Stimulated activated CD8-positive, alpha-beta memory T cell treated with anti-CD3 and anti-CD28 coated beads, Interleukin-12 subunit alpha, Interleukin-12 subunit beta, amount 100 ng/mL, for 4 hours (primary cell): ENCODE measurements at places on chromosomes 12 and 14.

GRCh38 chr14:61322011-61322798 lies 826 bp downstream of the PRKCH start:
- DNase-seq: no peak

DNA sequence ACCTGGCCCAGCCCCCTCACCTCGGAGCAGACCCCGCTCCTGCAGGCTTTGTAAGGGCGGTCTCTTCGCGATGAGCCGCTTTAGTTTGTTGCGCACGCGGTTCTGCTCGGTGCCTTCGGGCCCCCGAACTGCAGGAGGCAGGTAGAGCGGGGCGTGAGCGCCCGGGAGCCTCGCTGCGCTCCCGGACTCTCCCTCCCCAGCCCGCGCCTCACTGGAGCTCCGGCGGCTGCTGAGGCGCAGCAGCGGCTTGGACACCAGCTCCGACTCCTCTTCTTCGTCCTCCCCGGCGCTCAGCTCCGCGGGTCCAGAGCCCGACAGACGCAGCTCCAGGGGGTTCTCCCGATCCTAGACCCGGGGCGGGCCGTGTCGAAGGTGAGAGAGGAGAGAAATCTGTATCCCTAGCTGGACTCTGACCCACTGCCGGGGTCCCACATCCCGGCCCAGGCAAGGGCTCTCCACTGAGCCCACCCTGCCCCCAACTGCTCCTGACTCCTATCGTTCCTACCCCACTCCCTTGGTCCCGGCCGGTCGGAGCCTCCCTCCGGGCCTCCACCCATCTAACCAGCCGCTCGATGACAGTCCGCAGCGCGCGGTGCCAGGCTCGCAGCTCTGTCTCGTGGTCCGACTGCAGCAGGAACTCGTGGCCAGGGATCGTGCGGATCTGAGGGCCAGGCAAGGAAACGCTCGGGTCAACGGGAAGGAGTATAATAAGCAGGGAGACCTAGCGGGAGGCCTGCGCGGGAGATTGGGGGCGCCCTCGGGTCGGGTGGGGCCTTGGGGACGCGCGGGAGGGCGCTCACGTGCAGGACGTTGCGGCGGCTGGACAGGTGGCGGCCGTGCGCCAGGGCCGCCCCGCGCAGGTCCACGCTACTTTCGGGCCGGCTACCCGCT lies 4.2 kb downstream of the ARHGAP9 start:
- DNase-seq: no peak

GRCh38 chr14:37223947-37224474 lies 26.3 kb downstream of the MIPOL1 start:
- no peak for DNase-seq

- DNase-seq: no peak
Observed at GRCh38 chr14:83147006-83147405, 1613.4 kb upstream of the SEL1L start.

GRCh38 chr14:59347511-59347900 lies 117.7 kb downstream of the GPR135 start:
- no peak for DNase-seq

GRCh38 chr12:124111006-124111405 lies 138.0 kb downstream of the ZNF664 start:
- no peak for DNase-seq

DNA sequence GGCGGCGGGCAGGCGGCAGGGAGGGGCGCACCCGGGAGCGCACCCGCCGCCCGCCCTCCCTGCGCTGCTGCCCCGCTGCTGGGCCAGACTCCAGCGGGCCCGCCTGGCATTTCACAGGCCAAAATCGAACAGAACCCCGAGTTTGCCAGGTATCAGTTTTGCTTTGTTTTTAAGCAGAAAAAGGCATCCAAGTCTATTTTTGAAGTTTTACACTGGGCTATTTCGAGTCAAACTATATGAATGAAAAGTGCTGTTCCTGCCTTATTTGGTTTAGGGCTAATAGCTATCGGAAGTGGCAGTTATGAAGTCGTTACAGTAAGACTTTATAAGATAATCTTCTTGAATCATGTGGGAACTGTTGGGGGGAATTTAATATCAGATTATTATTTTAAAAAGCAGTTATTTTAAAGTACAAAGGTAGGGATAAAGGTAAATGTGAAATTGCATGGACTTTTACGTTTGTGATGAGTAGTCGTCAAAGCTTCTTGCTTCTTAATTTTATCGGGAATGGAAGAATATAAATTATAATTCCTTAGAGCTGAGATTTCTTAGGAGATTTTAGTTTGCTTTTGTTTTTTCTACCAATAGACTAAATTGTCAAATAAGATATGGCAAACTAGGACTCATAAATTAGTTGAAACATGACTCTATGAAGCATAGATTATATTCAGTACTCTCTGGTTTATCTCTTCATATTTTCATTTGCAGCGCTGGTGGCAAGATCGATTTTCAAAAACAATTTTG lies 1.1 kb downstream of the MSRB3 start:
- DNase-seq: no peak

DNA sequence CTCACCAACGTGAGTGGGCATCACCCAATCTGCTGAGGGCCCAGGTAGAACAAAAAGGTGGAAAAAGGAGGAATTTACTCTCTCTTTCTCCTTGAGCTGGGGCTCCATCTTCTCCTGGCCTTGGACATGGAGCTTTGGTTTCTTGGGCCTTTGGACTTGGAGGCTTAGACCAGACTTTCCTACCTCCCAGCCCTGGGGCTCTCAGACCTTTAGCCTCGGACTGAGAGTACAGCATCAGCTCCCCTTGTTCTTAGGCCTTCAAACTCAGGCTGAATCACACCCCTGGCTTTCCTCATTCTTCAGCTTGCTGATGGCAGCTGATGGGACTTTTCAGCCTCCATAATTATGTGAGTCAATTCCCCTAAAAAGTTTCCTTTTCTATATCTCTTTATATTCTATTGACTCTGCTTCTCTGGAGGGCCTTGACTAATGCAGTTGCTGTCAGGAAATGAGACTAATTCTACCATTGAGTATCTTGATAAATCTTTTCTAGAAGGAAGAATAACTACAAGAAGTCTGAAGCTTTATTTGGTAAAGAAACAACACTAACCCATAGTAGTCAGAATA lies 15.9 kb upstream of the CLEC4E start:
- no peak for DNase-seq

DNA sequence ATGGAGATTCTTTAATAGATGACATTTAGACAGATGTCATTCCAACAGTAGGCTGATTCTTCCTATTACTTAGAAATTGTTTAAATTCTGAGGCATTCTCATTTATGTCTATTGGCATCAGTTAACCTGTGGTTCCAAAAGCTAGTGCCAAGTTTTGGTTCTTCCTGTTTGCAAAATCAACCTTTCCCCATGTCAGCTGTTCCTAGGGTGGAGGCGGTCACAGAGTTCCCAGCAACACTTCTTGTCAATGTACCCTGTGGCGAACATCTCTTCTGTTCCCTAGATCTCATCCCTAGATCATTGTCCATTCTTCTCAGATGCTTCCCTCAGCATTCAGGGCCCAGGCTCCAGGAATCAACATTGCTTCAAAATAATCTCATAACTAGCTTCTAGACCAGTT lies 140.9 kb downstream of the PHLDA1 start:
- DNase-seq: no peak

- no peak for DNase-seq
Observed at GRCh38 chr14:104642540-104642868, 37.9 kb upstream of the TMEM179 start.

- DNase-seq: no peak
Observed at GRCh38 chr12:49187184-49187583, 1.7 kb downstream of the TUBA1A start.

DNA sequence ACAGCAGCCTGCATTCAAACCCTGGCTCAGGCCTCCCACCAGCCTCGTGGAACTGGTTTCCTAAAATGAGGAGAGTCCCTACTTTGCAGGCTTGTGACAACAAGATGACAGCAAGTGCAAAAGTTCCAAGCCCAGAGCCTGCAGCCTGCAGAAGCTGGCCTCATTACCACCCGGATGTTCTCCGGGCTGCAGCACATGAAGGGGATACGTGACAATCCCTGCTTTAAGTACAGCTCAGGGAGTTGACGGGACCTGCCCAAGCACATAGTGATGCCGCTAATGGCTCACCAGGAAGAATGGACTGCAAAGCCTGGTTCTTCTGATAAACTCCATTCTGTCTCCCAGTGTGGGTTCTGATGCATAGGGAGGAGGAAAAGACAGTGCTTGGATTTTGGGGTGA lies 15.0 kb downstream of the SSH1 start:
- no peak for DNase-seq

DNA sequence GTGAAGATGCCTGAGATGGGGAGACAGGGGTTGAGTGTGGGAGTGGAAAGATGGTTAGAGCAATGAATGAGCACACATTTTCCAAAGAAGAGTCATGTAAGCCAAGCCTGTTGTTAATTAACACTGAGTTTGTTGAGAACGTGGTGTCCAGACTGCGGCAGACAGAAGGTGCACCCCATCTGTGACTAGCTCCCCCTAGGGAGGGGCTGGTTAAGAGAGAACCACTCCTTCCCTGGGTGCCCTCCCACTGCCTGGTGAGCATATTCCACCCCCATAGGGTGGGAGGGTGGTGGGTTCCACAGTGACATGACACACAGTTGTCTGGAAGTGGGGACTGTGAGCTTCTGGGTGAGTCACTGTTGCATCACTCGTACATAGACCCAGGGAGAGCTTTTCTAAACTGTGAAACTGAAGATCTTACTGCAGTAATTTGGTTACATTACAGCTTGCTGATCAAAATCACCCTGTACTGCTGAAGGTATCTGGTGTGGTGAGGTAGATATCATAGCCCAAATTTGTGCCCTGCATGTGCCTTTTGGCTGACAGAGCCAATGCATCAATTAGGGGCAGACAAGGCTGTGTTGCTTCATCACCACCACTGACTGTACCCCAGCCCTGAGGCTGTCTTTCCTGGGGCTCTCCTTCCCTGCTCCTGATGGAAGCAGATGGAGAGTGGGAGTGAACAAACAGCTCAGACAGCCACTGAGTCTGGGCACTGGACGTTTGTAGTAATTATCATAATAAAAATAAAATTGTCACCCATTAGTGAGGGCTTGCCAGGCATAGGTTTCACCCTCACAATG lies 150.9 kb downstream of the EMP1 start:
- DNase-seq: no peak

DNA sequence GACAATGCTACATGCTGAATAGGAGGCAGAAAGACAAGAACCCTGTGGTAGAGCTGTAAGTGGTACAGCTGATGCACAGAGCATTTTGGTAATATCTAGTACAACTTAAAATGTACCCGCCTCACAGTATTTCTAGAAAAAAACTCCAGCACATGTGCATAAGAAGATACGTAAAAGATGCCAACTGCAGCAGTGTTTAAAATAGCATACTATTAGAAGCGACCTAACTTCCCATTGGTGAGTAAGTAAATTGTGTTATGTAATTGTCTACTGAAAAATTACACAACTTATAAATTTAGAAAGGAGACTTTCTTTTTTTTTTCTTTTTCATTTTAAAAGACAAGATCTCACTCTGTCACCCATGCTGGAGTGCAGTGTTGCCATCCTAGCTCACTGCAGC lies 114.3 kb upstream of the CAND1 start:
- no peak for DNase-seq

DNA sequence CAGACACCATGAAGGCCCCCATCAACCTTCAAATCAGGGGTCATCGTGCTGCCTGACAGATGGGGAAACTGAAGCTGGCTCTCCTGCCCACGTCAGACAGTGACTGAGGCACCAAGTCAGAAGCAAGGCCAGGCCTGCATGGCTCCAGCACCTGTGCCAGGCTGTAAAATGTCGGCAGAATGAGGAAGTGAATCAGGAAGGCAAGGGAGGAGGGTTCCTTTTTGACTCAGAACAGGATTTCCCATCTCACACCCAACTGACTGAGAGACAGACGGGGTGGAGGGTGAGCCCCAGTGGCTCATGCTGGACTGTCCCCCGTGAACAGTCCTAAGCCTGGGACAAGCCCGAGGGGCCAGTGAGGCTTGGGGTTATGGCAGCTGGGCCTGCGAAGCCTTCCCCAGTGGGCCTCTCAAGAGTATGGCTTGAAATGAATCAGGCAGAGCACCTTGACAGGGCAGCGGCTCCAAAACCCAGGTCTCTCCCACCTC lies 20.9 kb downstream of the SYNE3 start:
- no peak for DNase-seq

DNA sequence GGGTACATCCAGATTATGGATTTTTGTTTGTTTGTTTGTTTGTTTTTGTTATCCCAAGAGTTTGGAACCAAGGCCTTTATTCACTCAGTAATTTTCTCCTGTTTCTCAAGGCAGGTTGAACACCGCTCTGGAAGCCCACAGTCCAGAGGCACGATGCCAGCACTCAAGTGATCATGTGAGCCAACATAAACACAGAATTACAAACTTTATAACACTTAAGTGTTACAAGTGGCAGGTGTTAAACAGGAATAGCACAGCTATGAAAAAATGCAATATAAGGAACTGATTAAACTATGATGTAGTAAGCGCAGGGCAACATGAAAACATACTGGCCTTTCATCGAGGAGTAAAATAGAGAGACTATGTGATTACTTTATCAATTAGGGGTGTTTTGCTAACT lies 1885.8 kb upstream of the SEL1L start:
- no peak for DNase-seq

- no peak for DNase-seq
Observed at GRCh38 chr12:131087302-131087818, 133.7 kb downstream of the ADGRD1 start.

DNA sequence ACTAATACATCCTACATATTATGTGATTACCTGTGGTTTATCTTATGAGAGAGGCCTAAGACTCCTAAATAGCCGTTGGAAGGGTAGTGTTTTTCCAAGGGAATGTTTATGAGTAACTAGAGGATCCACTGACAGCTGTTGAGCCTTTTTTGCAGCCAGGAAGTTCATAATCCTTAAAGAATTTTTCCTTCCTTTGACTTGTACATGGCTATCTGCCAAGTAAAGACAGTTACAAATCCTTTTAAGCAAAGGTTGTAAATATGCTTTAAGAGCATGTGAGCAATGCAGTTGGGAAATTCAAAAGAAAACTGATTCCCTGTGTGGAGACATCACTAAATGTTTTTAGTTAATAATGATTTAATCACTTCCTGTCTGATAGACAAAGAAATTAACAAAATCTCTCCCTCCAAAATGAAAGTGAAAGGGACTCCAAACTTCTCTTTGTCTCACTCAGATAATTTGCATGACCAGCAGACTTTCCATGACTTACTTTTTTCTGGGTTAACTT lies 333.8 kb downstream of the PDZRN4 start:
- no peak for DNase-seq

GRCh38 chr12:51908876-51909592 lies 1.7 kb downstream of the ACVRL1 start:
- no peak for DNase-seq

DNA sequence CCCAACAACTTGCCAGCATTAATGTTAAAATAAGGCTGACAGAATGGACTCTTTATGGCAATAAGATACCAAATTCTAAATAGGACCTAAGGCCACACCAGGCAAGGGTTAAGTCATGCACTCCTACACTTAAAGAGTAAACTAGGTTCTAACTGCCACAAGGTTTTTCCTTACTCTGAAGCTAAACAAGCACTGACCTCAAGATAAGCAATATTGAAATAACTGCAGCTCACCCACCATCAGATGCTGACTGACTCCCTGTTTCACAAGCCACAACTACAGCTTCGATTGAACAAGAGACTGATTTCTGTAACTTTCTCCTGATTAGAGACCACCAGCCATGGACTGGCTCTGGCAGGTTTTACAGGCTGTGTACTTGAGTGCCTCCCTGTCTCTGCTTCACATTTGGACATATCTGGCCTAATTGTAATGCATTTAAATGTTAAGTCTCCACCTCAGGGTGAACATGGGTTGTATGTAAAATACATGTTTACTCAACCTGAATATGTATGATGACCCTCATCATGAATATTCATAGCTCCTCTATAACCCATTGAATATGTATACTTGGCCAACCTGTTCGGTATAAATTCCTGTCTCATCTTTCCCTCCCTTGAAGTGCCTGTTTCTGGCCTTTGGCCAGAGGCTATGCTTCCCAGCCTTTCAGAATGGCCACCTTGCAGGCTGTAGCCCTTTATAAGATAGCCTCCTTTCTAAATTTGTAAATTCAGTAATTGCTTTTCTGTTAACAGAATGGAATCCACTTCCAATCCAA lies 70.5 kb upstream of the DAAM1 start:
- no peak for DNase-seq
